ENCODE measurements at places on chromosomes 7 and 10. TPM values are rescaled to one million over a fixed set of nuclear protein-coding genes. Genes with fewer than 3 reads are reported as not detected.

- no peak for DNase-seq
Observed at GRCh38 chr10:132421847-132422751, 25.1 kb downstream of the PWWP2B start.

GRCh38 chr7:22094413-22095342 lies 149.0 kb upstream of the CDCA7L start:
- no peak for DNase-seq

- no peak for DNase-seq
Observed at GRCh38 chr7:23443974-23444373, 26.3 kb downstream of the IGF2BP3 start.

DNA sequence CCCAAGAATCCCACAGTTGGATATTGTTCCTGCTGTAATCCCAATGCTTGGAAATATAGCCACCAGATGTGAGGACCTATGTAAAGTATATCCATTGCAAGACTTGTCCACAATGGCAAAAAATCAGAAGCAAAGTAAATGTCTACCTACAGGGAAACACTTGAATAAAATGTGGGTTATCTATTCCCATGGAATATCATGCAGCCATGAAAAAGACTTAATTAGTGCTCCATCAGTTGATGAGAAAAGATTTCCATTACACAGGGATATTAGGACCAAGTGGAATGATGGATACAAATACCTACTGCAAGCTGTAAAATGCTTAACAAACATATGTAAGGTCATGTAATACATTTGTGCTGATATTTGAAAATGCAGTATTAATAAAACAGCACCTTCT lies 131.2 kb downstream of the BTAF1 start:
- no peak for DNase-seq

Gene MRLN
- total RNA-seq = 0.98 TPM

Gene PNLIPRP2
- not detected for total RNA-seq

GRCh38 chr7:149547126-149547525 lies 49.5 kb upstream of the ZNF746 start:
- DNase-seq = no peak

GRCh38 chr10:47294501-47294900 lies 5.5 kb upstream of the GDF10 start:
- no peak for DNase-seq

- no peak for DNase-seq
Observed at GRCh38 chr10:112346774-112347173, 27.1 kb upstream of the ACSL5 start.

Gene CXCL12
- total RNA-seq = 72.1 TPM

Gene FKBP6
- total RNA-seq = not detected

GRCh38 chr10:31804352-31804810 lies 124.2 kb downstream of the ARHGAP12 start:
- no peak for DNase-seq

GRCh38 chr7:157228864-157229422 lies 90.2 kb downstream of the UBE3C start:
- no peak for DNase-seq

Gene AGAP4
- 16.6 TPM for total RNA-seq

GRCh38 chr7:78607099-78607498 lies 808.5 kb downstream of the PHTF2 start:
- DNase-seq = no peak

DNA sequence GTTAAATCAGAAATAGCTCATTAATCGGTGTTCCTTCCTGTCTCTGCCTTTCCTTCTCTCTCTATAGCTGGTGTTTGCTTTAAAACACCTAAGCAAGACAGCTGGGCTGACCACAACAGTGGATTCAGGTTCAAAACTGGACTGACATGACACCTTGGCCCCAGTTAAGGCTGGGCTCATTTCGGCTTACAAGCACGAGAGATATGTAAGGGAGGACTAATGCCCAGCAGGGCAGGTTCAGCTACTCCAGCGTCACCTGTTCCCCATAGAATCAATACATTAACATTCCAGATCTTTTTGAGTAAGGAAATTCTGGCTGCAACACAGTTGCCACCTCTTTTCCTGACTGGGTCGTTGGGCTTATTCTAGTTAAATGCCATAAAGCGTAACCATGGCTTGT lies 323.0 kb upstream of the AOAH start:
- DNase-seq = no peak

DNA sequence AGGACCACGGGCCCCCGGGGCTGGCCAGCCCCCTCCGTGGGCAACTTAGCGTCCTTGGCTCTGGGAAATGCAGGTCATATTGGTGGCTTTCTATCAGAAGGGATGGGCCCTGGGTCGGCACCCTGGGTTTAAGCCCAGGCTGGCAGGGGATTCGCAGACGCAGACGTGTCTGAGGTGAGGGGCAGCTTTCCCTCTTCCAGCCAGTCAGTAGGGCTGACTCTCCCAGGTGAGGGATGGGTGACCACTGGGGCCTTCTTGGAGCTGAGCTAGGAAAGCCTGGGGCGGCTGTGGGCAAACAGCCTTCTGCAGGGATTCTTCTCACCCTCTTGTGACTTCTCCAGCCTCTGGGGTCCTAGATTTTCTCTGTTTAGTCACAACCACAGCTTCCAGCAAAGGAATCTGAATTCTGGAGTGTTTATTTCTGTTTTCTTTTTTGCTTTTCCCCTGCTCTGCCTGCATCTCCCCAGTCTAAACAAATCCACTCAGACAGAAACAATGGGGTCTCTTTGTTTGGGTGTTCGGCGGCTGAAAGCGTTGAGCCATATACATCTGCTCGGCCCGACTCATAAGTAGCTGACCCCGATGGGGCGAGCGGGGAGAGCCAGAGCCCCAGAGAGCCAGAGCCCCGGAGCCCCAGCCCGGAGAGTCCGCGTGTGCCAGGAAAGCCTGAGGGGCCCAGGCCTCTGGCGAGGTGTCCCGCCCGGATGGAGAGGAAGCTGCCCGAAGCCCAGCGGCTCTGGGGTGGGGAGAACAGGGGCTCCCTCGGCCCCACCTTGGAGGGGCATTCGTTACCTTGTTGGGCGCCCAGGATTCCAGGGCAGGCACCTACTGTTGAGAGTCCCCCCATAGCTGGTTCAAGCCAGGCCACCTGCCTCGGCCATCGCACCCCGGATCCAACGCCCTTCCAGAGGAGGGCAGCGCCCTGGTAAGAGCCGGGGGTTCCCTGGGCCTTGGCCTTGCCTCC lies 2.0 kb downstream of the MNX1 start:
- no peak for DNase-seq

Gene GGCT
- total RNA-seq = 33.1 TPM

Gene NT5C2
- 178 TPM for total RNA-seq

GRCh38 chr7:47408675-47409074 lies 173.2 kb downstream of the TNS3 start:
- DNase-seq = no peak

GRCh38 chr7:55438757-55439525 lies 73.8 kb downstream of the LANCL2 start:
- peak; percentile 44 for DNase-seq

DNA sequence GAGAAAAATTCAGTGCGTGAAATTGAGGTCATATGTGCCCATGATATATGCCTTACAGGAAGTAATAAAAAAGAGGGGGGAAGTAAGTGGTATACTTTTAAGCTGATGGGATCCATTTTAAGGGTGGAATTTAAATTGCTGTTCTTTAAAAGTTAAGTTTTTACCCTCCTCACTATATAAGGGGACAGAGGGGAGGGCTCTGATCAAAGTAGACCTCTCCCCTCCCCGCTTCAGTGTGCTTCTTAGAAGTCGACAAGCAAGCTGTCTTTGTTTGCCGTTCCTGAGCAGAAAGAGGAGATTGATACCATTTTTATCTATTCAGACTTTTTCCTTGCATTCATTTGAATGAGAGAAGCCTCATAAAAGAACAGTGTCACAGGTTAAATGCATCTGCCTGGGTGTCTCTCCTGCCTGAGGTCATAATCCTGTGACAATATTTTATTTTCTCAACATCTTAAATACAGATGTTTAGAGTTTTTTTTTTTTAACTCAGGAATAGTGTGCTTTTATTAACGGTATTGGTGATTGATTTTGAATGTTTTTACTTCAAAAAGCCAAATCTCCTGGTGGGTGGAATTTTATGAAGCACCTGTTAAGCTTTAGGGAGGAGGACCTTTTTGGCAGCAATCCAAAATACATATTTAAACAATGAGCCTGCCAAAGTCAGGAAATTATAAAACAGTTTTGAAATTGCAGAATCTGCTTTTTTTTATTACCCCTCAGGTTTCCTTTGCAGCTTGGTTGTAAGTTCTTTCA lies 141.7 kb downstream of the KAT6B start:
- peak; percentile 65 for DNase-seq
